ENCODE measurements at places on chromosomes 13 and 19.

GRCh38 chr19:21158523-21159135, 16.8 kb downstream of the ZNF431 start:
- DNase-seq = no peak

GRCh38 chr13:91567485-91568207, 169.2 kb downstream of the GPC5 start:
- DNase-seq = no peak

DNA sequence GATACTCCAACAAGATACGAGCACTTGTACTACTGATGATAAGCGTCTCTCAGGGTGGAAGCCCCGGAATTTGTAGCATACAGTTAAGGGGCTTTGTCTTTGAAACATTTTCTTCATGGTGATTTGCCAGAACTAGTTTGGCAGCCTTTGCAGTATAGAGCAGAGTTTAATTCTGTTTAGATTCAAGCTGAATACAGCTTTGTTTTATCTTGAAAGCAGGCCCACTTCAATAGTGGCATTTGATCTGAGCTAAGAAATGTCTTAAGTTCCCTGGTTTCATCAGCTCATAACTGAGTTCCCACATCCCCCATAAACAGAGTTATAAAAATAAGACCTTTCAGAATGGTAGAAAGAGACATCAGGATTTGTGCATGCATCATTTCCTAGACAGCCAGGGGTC, 125.9 kb downstream of the MIPEP start:
- DNase-seq = no peak

GRCh38 chr19:41095703-41096102, 7.5 kb downstream of the CYP2A13 start:
- DNase-seq = no peak

GRCh38 chr19:41696402-41697197, 8.5 kb upstream of the CEACAM7 start:
- no peak for DNase-seq

- DNase-seq = no peak
Measured at GRCh38 chr19:39133431-39134270, 8.1 kb downstream of the PAK4 start.

DNA sequence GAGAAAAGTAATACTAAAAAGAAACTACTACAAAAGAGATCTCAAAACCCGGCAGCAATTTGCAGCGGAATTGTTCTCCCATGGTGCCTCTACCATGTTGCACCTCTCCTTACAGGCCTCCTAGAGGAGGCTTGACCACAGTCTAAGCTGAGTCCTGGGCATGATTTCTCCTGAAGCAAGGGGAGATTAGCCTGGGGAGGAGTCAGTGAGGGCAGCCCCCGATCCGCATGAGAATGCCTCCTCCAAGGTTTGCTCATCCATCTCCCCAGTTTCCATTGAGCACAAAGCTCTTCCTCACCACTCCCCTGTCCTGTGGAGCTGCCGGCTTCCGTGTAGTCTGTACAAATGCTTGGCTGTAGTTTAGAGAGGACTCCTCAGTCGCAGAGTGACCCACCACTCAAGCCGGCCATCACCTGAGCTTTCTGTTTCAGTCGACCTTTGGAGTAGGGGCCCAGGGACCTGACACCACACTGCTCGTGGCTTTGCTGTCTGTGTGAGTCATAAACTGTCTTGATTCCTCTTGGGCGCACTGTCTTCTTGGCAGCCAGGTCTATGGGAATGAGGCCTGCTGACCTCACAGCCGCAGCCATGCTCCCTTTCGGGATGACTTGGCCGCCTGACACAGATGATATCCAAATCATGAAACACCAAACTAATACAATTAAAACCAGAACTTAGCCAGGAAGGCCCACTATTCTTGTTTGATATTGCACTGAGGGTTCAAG, 72.3 kb downstream of the C1QTNF9 start:
- no peak for DNase-seq

DNA sequence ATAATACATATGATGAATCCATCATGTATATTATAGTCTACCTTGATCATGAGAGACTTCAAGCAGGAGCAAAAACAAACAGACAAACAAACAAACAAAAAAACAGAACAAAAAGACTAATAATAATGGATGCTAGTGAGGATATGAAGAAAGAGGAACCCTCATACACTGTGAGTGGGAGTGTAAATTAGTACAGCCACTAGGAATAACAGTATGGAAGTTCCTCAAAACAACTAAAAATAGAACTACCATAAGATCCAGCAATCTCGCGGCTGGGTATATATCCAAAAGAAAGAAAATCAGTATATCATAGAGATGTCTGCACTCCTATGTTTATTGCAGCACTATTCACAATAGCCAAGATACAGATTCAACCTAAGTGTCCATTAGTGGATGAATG, 7.0 kb upstream of the DLEU7 start:
- DNase-seq = no peak

DNA sequence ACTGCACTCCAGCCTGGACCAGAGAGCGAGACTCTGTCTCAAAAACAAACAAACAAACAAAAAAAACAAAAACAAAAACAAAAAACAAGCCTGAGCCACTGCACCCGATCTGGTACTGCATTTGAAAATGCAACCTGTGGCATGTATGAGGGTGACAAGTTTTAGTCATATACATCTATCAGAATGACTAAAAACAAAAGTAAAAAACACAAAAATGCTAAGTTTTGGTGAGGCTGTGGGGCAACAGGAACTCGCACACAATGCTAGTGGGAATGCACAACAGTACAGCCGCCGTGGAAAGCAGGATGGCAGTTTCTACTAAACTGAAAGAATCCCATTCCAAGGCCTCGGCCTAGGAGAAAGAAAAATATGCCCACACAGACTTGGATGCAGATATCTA, 7.8 kb downstream of the EBPL start:
- no peak for DNase-seq

GRCh38 chr19:12574036-12574435, 22.8 kb upstream of the ZNF564 start:
- DNase-seq = no peak

Measured in activated CD4-positive, alpha-beta T cell treated with anti-CD3 and anti-CD28 coated beads, Interleukin-2, amount 50 U/mL, for 1 hour (primary cell).